Right renal cortex interstitium (tissue), 3 donors: ENCODE measurements at places on chromosomes 13 and 19. TPM values are rescaled to one million over a fixed set of nuclear protein-coding genes. Genes with fewer than 3 reads are reported as not detected.

ZNF829 gene
- polyA plus RNA-seq: 6.8 TPM

SYNE4 gene
- polyA plus RNA-seq: 10.1 TPM

GPATCH1 gene
- polyA plus RNA-seq: 13.2 TPM

ATP8B3 gene
- polyA plus RNA-seq: 0.65 TPM

ZNF573 gene
- 11.0 TPM for polyA plus RNA-seq

KCTD4 gene
- polyA plus RNA-seq: 0.83 TPM

FBXO17 gene
- 57.6 TPM for polyA plus RNA-seq

PRPF31 gene
- polyA plus RNA-seq: 72.5 TPM

RFPL4AL1 gene
- polyA plus RNA-seq: not detected

ZNF83 gene
- polyA plus RNA-seq: 68.0 TPM

DNA sequence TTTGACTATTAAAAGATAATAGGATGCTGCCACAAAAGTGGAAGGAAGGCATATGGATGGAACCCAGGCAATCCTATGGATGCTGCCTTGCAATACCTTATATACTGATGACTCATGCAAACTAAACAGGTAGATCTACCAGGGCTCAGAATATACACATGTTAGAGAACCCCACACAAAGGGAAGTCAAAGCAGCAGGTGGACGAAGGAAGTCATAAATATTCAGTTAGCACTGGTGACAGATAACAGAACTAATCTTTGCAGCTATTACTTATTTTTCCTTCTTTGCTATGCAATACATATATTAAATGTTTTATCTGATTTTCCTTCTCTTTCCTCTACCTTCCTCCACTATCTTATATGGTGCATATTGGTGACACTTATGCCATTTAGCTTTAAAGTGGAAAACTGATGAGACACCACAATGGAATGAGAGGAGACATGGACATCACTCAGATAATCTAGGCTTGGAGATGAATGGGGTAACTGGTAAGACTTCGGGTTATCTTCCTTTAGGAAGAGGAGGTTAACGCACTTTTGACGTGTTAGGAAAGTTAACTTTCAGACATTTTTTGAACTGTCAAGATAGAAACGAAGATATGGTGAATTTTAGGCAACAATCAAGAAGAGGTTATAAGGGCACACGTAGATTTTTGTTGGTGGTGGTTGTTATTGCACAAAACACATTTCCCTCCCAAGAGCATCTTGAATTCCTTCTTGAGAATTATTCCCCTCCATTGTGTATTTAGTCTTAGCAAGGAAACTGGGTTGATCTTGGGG is 39.8 kb upstream of the MBNL2 start:
- DNase-seq: no peak

- no peak for DNase-seq
Observed at GRCh38 chr13:48973845-48974431, 1.8 kb upstream of the FNDC3A start.

DNA sequence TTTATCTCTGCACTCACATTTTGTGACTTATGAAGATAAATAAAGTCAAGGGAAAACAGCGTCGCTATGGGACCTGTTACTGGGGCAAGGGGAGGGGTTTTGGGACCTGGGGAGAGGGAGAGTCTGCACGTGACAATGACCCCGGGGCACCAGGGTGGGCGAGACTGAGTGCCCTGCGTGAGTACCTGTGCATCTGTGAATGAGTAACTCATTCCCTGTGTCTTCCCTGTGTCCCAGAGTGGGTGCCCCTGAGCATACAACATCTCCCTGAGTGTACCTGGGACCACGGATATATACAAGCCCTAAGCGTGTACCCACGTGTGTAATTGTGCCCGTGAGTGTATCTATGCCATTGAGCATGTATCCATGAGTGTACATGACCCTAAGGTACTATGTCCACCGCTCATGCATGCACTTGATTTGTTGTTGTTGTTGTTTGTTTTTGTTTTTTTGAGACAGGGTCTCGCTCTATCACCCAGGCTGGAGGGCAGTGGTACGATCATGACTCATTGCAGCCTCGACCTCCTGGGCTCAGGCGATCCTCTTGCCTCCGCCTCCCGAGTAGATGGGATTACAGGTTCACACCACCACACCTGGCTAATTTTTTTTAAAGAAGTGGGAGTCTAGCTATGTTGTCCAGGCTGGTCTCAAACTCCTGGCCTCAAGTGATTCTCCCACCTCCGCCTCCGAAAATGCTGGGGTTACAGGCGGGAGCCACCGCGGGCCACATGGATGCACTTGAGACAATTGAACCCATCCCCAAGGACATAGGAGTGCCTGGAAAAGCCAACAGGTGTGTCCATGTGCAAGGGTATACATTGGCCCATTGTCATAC is 645 bp upstream of the TRAPPC5 start:
- no peak for DNase-seq

DNA sequence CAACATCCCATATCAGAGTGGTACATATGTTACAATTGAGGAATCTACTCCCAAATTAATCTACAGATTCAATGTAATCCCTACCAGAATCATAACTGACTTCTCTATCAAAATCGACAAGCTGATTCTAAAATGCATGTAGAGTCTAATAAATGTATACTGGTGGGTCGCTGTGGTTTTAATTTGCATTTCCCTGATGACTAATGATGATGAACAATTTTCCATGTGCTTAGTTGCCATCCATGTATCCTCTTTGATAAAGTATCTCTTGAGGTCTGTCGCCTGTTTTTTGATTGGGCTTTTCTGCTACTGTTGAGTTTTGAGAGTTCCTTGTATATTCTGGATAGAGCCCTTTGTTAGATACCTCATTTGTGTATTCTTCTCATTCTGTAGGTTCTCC is 43.8 kb downstream of the KLF12 start:
- no peak for DNase-seq

DNA sequence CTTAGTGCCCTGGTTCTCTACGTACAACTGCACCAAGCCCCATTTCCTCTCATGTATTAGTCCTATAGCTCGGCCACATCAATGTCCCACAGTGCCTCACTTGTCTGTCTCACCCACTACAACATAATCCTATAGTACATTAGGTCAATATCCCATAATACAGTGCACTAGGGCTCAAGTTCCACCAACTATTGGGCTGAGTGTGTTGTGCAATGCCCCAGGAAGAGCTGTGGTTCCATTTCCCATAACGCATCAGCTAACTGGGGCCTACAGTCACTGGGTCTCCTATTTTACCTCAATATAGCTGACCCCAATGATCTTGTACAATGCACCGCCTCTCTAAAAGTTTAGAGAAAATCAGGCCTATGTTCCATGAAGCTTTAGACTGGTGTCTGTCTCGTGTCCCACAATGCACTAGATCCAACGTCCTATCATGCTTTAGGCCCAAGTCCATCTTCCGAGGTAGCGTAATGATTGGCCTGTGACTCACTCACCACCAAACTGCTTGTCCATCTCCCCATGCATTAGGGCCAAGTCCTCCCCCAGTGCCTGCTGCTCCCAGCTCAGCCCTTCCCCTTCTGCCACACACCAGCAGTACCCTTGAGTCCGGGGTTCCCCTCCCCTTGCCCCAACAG is 21.8 kb downstream of the TSKS start:
- no peak for DNase-seq

DNA sequence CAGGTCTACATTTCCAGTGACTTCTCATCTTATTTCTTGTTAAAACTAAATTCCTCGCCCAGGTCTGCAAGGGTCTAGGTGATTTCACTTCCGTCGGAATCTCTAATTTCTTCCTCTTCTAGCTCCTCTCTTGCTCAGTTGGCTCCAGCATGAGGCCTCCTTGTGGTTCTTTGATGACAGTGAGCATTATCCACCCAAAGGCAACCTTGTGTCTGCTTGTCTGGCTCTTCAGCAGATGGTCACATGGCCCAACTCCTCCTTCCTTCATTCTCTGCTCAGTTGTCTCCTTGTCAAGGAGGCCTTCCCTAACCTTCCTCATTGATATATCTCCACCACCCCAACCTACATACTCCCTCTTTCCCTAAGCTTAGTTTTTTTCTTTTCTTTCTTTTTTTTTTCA is 1391.4 kb downstream of the EFNB2 start:
- no peak for DNase-seq

GRCh38 chr13:48993150-48993549 is 17.4 kb downstream of the FNDC3A start:
- DNase-seq: no peak

DNA sequence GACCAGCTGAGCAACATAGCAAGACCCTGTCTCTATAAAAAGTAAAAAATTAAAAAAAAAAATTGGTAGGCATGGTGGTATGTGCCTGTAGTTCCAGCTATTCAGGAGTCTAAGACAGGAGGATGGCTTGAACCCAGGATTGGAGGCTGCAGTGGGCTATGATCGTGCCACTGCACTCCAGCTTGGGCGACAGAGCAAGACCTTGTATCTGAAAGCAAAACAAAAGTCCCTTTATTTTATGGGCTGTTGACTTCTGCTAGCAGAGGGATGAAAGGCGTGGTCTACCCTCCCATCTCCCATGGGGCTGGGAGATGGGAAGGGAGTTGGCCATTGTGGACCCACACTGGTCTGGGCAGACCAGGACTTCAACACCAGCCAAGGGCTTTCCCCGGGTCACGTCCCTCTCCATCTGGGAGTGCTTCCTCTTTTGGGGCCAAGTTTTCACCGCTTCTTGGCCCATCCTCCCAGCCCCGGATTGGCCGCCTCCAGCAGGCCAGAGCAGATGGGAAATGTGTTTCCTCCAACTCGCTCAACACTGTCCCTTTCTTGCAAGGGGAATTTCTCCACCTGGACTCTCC is 2.2 kb upstream of the TNFSF9 start:
- DNase-seq: no peak

DNA sequence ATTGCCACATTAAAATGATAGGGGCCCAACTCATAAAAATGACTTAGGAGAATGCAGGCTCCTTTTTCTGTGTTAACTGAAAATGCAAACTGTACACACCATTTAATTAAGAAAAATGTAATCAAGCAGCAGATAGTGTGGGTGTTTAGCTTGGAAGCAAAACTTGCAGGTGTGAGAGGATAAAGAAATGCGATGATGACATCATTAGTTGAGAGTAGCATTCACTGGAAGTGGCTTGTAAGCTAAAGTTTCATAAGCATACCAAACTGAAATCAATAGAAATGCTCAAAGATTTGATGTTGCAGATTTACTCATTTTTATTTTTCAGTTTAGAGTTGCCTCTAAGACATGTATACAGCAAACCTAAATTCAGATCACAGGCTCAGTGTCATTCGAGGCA is 86.6 kb downstream of the PRR20E start:
- DNase-seq: no peak

- no peak for DNase-seq
Observed at GRCh38 chr13:28623782-28624706, 34.9 kb upstream of the POMP start.

DNA sequence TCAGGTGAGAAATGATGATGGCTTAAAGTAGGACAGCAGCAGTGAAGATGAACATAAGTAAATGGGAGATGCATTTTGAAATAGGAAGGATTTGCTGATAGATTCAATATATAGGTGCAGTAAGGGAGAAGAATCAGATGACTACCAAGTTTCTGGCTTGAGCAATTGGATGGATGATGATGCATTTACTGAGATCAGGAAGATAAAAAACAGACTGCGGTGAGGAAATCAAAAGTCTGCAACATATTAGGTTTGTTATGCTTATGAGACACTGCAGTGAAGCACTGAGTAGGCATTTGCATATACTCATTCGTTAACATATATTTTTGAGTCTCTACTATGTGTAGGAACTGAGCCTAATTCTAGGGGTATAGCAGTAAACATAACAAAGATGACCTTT is 184.2 kb downstream of the LACC1 start:
- DNase-seq: no peak

GRCh38 chr19:41799444-41800000 is 3.1 kb downstream of the CEACAM3 start:
- DNase-seq: no peak

DNA sequence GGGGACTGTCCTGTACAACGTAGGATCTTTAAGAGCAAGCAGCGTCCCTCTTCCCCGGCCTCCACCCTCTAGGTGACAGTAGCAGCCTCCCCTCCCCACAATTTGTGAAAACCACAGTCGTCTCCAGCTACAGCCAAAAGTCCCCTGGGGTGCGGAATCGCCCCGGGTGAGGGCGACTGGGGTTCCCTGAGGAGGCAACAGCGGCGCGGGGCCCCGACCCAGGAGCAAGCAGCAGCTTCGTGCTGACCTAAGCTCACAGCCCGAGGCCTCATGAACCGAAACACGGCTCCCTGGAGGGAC is 322 bp downstream of the ZNF558 start:
- peak; percentile 41 for DNase-seq

DNA sequence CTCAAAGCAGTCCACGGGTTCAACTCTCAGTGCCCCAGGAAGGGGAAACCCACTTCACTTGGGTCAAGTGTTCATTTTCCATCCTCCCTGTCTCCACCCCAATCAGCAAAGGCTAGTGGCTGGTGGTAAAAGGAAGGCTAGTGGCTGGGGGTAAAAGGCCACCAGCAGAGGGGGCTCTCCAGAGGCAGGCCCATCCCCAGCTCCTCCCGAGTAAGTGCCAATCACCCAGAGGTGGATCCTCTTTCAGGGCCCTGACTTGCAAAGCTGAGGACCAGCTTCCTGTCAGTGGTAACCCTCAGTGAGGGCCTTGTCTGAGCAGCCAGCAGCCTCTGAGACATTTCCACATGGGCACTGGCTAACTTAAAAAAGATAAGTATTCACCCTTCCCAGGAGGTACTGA is 22.0 kb upstream of the TPT1 start:
- DNase-seq: no peak

DNA sequence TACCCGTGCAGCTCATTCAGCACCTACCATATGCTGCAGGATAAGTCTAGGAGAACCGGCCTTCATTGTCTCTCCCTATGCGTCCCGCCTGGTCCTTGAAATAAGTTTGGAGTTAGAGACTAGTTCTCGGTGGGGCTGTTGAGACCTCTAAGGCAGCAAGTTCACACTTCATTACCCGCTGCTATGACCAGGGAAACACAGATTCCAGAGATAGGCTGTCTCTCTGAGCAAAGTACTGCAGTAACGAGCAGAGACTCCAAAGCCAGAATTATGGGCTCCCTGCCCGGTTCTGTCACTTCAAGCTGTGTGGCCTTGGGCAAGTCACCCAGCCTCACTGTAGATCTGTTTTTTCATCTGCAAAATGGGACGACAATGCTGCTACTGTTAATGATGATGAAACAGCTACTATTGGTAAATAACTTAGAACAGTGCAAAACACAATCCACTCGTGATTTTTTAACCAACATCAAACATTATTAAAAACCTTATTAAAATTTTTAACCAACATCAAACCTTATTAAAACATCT is 184.1 kb downstream of the USP12 start:
- DNase-seq: no peak

- DNase-seq: no peak
Observed at GRCh38 chr13:113418722-113419049, 34.6 kb downstream of the ADPRHL1 start.

GRCh38 chr13:110015253-110015652 is 228.9 kb upstream of the IRS2 start:
- DNase-seq: no peak

- no peak for DNase-seq
Observed at GRCh38 chr13:113420833-113421600, 32.3 kb downstream of the ADPRHL1 start.

DNA sequence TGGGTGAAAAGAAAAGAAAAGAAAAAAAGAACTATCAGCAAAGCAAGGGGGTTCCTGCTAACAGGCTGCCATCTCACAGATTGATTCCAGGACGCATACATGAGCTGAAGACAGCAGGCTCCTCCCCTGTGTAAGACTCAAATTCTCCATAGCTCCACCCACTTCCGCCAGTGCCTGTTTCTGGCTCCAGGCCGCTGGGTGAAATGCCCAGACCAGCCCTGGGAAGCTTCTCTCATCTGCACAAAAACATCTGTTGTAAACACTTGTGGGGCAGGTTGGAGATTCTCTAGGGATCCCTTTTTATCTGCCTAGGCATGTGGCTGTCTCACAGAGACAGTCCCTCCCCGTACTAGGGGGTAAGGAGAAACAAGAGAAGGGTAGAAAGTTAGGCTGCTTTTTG is 1054.4 kb upstream of the SPRY2 start:
- DNase-seq: no peak
